ENCODE measurements at places on chromosomes 6 and 20.
A peak's percentile ranks its signal among the peaks of the same experiment; 100 is the strongest.

DNA sequence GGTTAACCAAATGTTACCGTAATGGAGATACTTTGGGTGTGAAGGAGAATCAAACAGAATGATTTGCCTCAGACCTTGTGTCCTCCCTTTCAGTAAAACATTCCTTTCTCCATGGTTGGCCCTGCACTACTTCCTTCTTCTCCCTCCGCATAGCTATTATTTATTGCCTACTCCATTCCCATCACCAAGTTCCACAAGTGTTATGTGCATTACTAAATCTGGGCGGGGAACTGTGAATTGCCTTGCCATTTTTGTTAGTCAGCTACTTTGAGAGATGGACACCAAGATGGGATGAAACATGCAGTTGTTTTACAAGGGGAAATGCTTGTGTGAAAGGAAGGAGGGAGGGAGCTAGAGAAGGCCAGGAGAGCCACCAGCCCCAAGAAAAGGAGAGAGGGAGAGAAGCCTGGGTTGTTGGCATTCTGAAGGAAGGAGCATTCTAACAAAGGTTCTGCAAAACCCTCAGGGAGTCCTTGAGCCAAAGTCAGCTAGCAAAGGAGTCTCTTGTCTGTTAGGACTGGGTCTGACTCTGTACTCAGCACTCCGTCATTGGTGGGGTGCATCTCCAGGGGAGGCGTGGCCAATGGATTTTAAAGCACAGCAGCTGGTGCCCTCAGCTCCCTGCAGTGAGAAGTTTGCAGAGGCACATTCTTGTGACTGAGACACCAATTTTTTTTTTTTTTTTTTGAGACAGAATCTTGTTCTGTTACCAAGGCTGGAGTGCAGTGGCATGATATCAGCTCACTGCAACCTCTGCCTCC is 83.6 kb upstream of the CHD6 start:
- DNase-seq, result no peak

- DNase-seq, result no peak
Observed at GRCh38 chr6:10402648-10403311, 12.1 kb downstream of the TFAP2A start.

DNA sequence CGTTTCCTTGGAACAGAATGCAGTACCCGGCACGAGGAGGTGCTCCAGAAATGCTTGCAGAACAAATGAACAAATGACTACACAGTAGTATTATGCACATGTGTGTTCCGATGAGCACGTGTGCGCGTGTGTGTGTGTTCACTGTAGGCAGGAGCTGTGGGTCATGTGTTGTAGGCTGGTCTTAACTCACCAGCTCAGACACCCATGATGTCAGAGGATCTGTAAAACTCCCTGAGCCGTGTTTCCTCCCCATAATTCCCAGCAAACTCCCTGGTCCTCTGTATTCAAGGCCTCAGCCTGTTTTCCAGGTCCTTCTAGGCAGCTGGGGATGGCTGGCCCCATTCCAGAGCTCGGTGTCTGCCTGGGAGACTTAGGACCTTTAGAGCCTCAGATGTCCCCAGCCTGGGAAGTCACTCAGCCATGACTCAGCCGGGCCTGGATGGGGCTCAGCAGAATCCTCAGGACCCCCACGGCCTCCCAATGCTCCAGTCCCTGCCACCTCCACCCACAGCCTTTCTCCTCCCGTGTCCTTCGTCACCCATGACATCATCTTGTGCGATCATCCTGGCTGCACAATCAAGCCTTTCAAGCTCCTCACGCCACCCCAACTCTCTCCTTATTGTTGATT is 475.0 kb upstream of the SULF2 start:
- no peak for DNase-seq

DNA sequence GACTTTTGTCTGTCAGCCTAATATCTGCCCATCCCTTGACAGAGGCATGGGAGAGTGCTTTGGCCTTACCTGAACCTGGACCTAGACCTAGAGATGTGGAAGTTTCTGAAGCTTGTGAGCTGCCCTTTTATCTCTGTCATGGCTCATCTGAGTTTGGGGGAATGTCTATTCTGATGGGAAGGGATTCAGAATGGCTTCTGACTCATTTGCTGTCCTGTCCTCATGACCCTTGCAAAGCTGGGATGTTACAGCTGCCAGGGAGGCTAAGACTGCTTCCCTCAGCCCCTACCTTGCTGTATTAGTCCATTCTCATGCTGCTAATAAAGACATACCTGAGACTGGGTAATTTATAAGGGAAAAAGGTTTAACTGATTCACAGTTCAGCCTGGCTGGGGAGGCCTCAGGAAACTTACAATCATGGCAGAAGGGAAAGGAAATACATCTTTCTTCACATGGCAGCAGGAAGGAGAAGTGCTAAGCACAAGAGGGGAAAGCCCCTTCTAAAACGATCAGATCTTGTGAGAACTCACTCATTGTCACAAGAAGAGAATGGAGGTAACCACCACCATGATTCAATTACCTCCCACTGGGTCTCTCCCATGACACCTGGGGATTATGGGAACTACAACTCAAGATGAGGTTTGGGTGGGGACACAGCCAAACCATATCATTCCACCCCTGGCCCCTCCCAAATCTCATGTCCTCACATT is 252.2 kb downstream of the ERMARD start:
- no peak for DNase-seq

DNA sequence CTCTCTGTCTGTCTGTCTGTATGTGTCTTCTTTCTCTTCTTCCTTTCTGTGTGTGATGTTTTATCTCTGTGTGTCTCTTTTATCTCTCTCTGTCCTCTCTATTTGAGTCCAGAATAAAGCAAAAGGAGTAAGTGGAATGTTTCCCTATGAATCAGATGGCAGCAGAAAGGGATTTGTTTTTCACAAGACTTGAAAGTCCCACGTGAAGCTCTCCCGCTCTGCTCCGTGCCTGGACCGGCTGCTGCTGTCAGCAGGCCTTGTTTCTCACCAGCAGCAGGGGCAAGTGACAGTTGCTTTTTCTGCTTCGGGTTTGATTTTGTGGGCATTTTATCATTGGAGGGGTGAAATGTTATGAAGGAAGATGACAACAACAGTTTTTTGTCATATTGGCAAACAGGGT is 212.7 kb downstream of the PACRG start:
- DNase-seq, result no peak

GRCh38 chr6:106510090-106510970 is 119.0 kb downstream of the RTN4IP1 start:
- DNase-seq, result peak; percentile 60

DNA sequence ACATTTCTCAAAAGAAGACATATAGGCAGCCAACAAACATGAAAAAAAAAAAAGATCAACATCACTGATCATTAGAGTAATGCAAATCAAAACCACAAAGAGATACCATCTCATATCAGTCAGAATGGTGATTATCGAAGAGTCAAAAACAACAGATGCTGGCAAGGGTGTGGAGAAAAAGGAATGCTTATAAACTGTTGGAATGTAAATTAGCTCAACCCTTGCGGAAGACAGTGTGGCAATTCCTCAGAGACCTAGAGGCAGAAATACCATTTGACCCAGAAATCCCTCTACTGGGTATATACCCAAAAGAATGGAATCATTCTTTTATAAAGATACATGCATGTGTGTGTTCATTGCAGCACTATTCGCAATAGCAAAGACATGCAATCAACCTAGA is 303.8 kb upstream of the THEMIS start:
- no peak for DNase-seq
